ENCODE measurements at places on chromosomes 1 and 21. TPM values are rescaled to one million over a fixed set of nuclear protein-coding genes. Genes with fewer than 3 reads are reported as not detected.

DNA sequence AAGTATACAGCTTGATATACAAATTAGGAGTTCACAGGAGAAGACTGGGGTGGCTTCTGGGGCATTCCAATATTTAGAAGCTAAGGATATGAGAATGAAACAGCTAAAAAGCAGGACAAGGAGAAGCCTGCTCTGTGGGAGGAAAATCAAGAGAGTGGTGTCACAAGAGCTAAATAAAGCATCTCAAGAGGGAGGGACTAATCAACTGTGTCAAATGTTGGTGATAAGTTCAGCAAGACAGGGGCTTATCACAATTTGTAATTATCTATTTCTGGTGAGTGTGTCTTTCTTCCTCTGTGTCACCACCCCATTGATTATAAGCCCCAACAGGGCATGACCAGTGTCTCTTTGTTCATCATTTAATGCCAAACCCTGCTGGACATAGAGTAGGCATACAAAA is 295.8 kb upstream of the DUSP10 start:
- DNase-seq: no peak

DNA sequence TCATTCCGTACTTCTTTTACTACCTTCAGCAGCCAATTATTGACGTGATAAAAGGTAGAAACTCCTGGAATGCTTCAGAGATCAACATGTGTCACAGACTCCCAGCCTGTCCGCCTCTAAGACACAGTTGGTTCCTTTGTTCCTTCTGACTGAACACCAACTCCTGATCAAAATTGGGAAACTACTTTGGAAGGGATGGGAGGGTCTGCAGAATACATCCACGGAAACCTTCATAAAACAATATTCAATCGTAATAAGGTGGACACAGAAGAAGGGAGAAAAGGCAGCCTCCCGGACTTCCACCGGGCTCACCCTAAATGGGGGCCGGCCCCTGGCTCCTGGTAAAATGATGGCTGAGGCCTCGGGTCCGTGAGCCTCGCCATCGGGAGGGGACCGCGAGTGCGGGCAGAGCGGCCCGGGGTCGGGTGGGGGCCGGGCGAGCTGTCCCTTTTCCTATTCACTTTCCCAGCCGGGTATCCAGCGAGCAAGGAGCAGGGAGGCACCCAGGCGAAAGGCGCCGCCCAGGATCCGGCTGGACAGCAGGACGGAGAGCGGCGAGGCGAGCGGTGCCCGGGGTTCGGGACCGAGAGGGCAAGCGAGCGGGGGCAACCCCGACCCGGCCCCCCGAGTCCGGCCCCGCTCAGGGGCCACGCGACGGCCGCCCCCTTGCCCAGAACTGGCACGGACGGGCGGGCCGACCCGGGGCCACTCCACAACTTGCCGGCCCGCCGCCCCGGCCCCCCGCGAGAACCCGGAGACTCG is 805 bp downstream of the NRIP1 start:
- DNase-seq: peak; percentile 43

DNA sequence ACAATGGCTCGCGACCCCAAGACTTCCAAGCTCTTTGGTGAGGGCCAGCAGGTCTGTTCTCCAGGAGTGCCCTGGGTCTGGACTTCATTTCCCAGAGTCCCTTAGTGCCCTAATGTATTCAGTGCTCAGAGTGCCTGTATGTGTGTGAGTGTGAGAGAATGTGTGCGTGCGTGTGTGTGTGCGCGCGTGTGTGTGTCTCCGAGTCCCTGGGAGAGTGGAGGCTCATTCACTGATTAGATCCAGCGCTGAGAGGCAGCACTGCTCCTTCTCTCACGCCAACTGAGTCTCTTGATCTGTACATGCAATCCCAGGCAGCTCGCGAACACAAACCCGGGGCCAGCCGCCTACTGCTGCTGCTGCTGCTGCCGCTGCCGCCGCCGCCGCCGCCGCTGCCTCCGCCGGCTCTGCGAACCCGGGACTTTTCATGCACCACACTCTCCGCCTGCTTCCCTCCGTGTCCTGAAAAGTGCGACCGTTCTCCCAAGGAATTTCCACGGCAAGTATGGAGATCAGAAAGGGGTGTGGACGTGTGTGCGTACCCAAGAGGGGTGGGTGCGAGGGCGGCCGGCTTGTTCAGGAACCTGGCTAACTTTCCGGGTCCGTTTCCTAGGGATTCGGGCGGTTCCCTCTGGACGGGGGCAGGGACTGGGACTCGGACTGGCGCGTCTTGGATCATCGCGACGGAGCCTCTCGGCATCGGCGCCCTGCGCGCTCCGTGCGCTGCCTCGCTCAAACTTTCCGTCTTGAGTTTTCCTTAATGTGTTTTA is at the start of gene RNF220:
RNF220 (plus strand) TSS at position 225 of the 767 bp plus-strand sequence.
- DNase-seq: peak; percentile 69

GRCh38 chr1:229229721-229230139 is 41.2 kb upstream of the RAB4A start:
- no peak for DNase-seq

DNA sequence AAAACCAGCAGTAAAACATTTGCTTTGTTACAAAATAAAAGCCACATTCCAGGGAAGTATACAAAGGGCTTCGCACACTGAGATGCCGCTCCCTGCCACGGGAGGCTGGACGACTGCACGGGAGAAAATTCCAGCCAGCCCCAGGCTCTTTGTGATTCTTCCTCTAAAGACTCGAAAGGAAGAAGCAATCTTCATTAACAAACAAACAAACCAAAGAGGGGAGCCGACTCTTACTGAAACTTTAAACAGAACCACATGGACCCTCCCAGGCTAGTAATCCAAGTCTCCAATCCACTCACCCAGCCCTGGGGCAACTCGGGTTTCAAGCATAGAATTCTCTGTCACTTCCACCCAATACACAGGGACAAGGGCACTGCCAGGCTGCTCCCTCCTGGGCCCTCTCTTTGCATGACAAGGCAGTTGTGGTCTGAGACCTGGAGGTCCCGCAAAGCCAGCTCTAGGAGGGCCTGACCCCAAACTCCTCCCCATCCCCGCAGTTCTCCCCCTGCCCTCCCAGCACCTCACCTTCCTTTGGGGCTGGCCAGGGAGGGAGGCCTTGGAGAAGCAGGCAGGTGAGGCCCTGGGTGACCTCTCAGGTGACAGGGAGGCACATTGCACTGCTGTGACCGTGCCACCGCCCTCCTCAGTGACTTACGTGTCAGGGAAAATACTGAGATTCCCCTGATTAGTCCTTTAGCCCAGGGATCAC is 26.6 kb upstream of the COL18A1 start:
- no peak for DNase-seq

- DNase-seq: peak; percentile 28
Observed at GRCh38 chr1:26761217-26761616, 26.5 kb upstream of the PIGV start.

GRCh38 chr1:8987881-8988617 is 38.2 kb downstream of the SLC2A7 start:
- DNase-seq: peak; percentile 55

- DNase-seq: no peak
Observed at GRCh38 chr21:44691686-44692085, 5.3 kb upstream of the KRTAP10-12 start.

- no peak for DNase-seq
Observed at GRCh38 chr1:101262630-101263348, 26.0 kb downstream of the S1PR1 start.

DNA sequence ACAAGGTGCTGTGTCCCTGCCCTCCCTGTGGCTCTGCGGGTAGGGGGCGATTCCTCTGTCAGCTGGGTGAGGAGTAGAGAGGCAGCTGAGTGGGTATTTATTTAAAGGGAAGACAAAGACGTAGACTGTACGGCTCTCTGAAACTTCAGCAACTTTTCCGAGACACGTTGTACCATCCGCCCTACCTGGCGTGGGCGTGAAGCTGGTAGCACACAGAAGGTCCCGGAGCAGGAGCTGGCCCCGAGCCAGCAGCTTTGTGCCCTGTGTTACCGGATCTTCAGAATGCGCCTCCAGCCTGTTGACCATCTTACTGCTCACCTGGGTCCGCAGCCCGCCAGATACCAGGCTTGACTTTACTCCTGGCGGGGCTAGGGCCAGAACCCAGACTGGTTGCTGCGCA is 34.9 kb downstream of the PRKCZ start:
- no peak for DNase-seq

DNA sequence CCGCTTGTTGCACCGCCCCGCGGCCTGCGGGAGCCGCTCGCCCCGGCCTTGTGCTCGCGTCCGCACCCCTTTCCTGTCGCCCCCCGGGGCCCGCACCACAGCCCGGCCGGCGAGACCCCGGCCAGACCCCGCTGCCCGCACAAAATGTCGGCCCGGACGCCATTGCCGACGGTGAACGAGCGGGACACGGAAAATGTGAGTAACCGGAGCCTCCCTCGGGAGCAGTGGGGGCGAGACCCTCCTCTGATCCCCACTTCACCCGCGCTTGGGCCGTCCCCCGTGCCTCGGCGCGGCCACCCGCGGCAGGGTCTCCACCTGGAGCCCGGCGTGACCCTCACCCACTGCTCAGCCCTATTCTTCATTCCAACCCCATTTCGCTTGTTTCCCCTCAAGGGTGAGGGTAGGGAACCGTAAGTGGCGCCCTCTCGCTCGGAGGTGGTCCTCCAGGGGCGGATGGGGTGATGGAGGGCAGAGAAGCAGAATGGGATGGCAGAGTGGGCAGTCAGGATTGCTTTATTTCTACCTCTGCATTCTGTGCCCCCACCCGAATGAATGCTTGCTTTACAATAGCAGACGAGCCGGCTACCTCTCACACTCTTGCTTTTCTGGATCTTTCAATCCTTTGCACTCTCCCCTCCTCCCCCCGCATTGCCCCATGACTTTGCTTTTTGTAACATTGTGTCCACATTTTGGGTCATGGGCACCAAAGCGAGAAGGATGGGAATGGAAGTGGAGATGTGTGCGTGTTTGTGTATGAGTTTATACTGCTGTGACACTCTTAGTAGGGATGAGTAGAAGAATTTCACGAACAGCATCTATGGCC is 954 bp downstream of the MARK1 start:
- peak; percentile 9 for DNase-seq

GRCh38 chr1:57192222-57192621 is 226.4 kb upstream of the C8B start:
- peak; percentile 71 for DNase-seq

DNA sequence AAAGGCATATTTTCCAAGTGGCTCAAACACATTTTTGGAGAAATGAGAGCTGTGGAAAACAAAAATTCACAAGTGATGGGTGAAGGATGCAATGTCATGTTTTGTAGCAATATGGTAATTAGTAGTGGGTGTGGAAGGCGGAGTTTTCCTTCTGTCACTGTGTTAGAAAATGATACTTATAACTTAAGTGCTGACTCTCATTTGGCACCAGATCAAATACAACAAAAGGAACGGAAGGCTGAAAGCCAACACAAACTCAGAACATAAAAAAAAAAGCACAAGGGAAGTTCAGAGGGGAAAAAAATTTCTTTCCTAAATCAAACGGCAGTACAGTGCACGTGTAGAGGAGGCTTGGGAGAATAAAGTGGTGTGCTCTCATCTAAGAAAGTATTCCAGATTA is at the start of gene TNFSF18:
TNFSF18 (minus strand) TSS at position 77 of the 400 bp plus-strand sequence; CDS start at position 32, 45 bp downstream.
- DNase-seq: no peak

GRCh38 chr1:15153842-15154479 is 414 bp downstream of the TMEM51 start:
- DNase-seq: peak; percentile 50

GRCh38 chr1:10444248-10444647 is 5.6 kb upstream of the CORT start:
- no peak for DNase-seq

DNA sequence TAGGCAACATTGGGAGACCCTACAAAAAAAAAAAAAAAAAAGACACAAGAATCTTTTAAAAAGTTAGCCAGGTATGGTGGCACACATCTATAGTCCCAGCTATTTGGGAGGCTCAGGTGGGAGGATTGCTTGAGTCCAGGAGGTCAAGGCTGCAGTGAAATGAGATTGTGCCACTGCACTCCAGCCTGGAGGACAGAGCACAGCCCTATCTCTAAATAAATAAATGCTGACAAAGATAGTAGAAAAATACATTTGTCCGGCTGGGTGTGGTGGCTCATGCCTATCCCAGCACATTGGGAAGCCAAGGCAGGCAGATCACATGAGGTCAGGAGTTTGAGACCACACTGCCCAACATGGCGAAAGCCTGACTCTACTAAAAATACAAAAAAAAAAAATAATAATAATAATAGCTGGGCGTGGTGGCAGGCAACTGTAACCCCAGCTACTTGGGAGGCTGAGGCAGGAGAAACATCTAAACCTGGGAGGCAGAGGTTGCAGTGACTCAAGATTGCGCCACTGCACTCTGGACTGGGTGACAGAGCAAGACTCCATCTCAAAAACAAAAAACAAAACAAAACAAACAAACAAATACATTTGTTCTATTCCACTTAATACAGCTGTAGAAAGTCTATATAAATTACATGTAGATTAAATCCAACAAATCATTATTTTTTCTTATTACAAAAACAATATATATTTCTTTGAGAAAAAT is 48.5 kb downstream of the PHACTR4 start:
- no peak for DNase-seq

SYTL1 gene
- 4.1 TPM for total RNA-seq

SLC45A1 gene
- total RNA-seq: not detected

PHTF1 gene
- total RNA-seq: 34.5 TPM

DMBX1 gene
- not detected for total RNA-seq

SHISAL2A gene
- not detected for total RNA-seq

MIER1 gene
- 12.0 TPM for total RNA-seq

AMY1C gene
- total RNA-seq: not detected

SPRR2G gene
- not detected for total RNA-seq

GBP7 gene
- not detected for total RNA-seq

VASH2 gene
- total RNA-seq: 0.42 TPM
